ENCODE measurements at places on chromosomes 12 and 14.
A peak's percentile ranks its signal among the peaks of the same experiment; 100 is the strongest.

- peak overlapping the region; percentile 98 for H3K27ac ChIP-seq
- no peaks in the 10 kb centered on the region for H3K27me3 ChIP-seq
- H3K4me3 ChIP-seq: peak overlapping the region; percentile 58
- no peak for DNase-seq
- H3K4me1 ChIP-seq: peaks cover 79% of the 10 kb centered on the region
Observed at GRCh38 chr14:77032491-77032843, 4.0 kb upstream of the IRF2BPL start.

DNA sequence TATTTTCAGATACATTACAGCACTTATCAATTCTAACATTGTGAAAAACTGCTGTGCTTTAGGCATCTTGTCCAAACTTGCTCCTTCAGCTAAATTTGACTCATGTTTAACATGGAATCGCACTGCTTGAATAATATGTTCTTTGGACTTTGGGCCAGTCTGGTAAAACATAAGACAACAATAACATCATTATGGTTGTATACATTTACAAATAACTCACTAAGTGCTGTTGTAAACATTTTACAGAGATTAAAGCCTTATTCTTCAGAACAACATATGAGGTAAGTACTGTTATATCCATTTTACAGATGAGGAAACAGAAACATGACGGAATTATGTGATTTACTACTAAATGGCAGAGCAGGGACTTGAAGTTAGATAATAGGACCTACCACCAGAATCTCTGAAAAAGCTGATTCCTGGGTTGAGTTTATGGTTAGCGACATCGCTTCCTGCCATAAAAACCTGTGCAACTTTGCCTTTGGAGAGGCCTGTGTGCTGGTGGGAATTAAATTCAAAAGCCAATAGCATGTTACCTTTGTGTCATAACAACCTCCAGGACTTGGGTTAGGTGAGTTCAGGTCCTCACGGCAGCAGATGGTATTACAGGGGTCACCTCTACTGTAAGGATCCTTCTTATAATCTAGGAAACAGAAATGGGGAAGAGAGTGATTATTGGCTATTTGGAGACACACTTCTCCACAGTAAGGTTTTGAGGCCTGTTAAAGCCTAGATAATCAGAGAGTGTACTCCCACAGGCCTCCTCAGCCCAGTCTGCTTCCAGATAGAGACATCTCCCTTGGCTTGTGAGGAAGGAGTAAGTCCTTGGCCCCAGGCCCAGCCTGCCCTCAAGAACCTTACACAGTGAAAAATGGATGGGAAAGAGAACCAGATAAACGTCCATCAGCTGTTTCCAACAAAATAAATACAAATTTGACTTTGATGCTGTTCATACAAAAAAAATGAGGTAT, 61.8 kb downstream of the PLBD1 start:
- no peak for DNase-seq
- no peaks in the 10 kb centered on the region for H3K36me3 ChIP-seq
- H3K4me3 ChIP-seq: no peak overlapping the region
- no peak overlapping the region for H3K27ac ChIP-seq
- no peaks in the 10 kb centered on the region for H3K27me3 ChIP-seq
- no peaks in the 10 kb centered on the region for H3K4me1 ChIP-seq

DNA sequence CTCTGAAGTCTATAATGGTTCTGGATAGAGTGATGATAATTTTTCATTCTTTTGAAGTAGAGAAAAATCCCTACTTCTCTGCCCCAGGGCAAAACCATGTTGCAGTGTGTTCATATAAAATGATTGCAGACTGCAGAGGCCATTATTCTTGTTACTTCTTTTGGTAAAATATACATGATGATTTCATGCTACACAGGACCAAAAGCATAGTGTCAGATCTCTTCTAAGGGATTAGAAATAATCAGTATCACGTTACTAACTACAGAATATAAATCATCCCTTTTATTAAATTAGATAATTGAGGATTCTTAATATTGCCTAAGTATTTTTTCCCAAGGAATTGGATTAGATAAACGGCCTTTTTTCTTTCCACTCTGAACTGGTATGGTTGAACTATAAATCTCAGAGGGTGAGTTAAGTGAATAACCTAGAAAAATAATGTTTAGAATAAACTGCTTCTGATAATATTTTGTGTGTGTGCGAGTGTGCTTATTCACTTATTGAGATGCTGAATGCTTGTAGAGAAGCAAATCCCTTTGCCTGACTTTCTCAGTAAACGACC, 156.2 kb downstream of the EFCAB11 start:
- no peaks in the 10 kb centered on the region for H3K36me3 ChIP-seq
- no peak for DNase-seq
- peaks cover 4% of the 10 kb centered on the region for H3K4me1 ChIP-seq
- no peak overlapping the region for H3K27ac ChIP-seq
- no peaks in the 10 kb centered on the region for H3K27me3 ChIP-seq

- no peaks in the 10 kb centered on the region for H3K4me1 ChIP-seq
- H3K27ac ChIP-seq: no peak overlapping the region
- H3K27me3 ChIP-seq: no peaks in the 10 kb centered on the region
- no peak for DNase-seq
- H3K4me3 ChIP-seq: no peak overlapping the region
- H3K36me3 ChIP-seq: no peaks in the 10 kb centered on the region
Observed at GRCh38 chr12:32069071-32069470, 37.6 kb upstream of the BICD1 start.

DNA sequence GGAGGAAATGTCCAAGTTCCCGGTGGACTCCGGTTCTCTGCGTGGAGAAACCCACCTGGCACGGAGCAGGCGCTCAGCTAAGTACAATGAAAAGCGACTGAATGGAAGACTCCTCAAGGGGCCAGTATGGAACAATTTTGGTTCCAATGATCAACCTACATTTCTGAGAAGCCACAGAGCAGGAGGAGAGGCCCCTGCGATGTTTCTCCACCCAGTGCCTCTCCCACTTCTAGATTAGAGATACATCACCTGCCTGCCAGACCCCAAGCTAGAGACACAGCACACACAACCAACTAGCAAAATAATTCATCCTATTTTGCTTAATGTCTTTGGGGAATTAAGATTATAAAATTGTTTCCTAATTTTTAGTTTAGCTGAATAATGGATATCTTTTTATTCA, 38.8 kb downstream of the ATG14 start:
- H3K36me3 ChIP-seq: peaks cover 49% of the 10 kb centered on the region
- H3K27ac ChIP-seq: no peak overlapping the region
- no peaks in the 10 kb centered on the region for H3K27me3 ChIP-seq
- no peak overlapping the region for H3K4me3 ChIP-seq

GRCh38 chr14:95770777-95771176, 56.9 kb upstream of the TCL1A start:
- no peak overlapping the region for H3K4me3 ChIP-seq
- no peaks in the 10 kb centered on the region for H3K27me3 ChIP-seq
- no peaks in the 10 kb centered on the region for H3K36me3 ChIP-seq
- DNase-seq: no peak

DNA sequence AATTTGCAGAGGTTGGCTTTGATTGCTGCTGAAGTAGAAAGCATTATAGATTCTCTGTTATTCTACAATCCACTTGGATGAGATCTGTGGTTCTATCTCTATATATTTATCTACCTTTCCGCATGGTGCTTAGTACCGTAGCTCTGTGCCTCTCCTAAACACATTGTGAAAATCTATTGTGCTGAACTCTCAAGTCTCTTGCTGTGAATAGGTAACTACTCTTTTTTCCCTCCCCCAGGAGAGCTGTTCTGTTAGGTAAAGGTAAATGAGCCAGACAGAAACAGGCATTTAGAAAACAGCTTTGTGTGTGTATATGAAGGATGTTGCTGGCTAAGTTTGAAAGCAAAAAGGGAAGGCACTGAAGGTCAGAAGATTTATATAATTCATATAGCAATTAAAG, 112.6 kb downstream of the BRMS1L start:
- H3K27me3 ChIP-seq: no peaks in the 10 kb centered on the region
- H3K27ac ChIP-seq: no peak overlapping the region
- no peaks in the 10 kb centered on the region for H3K36me3 ChIP-seq
- no peak overlapping the region for H3K4me3 ChIP-seq
- DNase-seq: no peak

DNA sequence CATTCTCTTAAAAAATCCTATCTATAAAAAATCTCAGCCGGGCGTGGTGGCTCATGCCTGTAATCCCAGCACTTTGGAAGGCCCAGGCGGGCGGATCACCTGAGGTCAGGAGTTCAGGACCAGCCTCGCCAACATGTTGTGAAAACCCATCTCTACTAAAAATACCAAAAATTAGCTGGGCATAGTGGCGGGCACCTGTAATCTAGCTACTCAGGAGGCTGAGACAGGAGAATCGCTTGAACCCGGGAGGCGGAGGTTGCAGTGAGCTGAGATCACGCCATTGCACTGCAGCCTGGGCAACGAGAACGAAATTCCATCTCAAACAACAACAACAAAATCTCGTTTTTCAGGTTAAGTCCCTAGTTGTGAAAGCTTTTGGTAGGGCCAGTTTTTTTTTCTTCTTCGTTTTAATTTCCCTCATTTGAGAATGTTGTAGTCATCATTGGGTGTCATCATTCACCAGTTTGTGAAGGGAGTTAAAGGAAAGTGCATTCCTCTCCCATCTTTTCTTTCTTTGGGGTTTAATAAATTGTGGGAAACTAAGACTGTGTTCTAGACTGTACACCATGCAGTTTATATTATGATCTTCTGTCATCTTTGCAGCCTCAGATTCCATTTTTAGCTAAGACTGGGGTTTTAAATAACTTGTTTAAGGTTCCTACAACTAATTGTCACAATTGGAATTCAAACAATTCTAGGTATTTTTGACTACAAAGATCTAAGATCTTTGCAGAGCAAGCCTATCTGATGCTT, 23.9 kb downstream of the MDM2 start:
- no peaks in the 10 kb centered on the region for H3K4me1 ChIP-seq
- no peak for DNase-seq
- no peak overlapping the region for H3K4me3 ChIP-seq
- H3K27ac ChIP-seq: no peak overlapping the region

DNA sequence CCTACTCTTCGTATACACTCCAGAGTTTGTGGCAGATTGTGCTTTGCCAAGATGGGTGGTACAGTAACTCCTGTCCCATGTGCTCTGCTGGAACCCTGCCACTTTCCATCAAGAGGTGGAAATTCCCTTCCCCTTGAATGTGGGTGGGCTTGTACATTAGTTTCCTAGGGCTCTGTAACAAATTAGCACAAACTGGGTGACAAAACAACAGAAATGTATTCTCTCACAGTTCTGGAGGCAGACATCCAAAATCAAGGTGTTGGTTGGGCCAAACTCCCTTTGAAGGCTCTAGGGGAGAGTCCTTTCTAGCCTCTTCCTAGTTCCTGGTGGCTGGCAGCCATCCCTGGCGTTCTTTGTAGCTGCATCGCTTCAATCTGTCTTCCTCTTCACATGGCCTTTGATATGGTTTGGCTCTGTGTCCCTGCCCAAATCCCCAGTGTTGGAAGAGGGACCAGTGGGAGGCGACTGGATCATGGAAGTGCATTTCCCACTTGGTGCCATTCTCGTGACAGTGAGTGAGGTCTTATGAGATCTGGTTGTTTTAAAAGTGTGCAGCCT, 117.5 kb downstream of the VRK1 start:
- no peak for DNase-seq
- H3K4me3 ChIP-seq: no peak overlapping the region
- no peaks in the 10 kb centered on the region for H3K36me3 ChIP-seq
- no peak overlapping the region for H3K27ac ChIP-seq
- no peaks in the 10 kb centered on the region for H3K4me1 ChIP-seq
- H3K27me3 ChIP-seq: no peaks in the 10 kb centered on the region

DNA sequence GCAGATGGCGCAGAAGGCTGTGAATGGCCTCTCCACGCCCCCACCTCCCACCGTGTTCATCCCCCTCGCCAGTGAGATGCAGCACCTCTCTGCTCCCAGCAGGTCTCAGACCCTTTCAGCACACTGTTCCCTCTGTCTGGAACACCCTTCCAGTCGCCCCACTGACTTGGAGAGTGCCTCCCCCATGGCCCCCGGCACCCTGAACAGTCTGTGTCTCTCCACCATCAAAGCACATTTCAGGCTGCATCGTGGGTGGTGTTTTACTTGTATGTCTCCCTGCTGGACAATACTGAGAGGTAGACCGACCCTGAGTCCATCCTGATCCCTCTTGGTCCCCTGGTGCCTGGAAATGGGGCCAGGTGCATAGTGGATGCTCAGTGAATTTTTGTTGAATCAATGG, 34.9 kb downstream of the CACNA2D4 start:
- H3K4me3 ChIP-seq: no peak overlapping the region
- no peaks in the 10 kb centered on the region for H3K27me3 ChIP-seq
- no peaks in the 10 kb centered on the region for H3K36me3 ChIP-seq
- H3K27ac ChIP-seq: no peak overlapping the region
- peak; percentile 49 for DNase-seq

DNA sequence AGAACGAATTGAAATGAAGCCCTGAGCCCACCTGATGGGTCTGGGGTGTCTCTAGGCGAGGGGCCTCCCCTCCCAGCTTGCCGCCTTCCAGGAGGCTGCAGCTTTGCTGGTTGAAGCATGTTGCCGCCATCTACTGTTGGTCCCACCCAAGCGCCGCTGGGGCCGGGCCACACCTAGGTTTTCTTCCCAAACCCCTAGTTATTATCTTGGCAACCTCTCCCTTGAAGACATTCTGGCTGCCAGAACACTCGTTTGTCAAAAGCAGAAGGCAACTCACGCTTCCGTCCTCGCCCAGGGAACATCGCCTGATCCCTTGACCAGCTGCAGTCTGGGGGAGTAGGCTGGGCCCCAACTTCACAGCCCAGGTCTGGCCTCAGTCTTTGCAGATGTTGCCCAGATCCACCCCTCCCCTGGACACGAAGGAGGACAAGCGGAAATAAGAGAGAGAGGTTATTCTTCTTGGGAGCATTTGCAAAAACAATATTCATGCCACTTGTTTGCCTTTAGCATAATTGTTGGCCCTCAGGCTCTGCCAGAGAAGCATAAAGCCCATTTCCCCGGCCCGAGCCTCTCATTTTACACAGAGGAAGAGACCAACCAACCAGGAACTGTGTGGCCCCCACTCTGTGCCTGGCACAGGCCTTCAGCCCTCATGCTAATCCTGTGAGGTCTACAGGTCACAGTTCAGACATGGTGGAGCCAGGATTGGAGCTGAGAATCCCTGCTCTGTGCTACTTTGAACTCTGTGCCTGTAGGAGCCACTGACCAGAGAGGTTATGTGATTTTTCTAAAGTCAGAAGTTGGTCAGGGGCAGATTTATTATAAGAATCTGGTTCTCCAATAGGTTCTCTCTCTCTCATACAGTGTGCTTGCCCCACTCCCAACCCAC, 6.8 kb downstream of the EMP1 start:
- H3K27me3 ChIP-seq: no peaks in the 10 kb centered on the region
- H3K36me3 ChIP-seq: no peaks in the 10 kb centered on the region
- peaks cover 94% of the 10 kb centered on the region for H3K4me1 ChIP-seq
- peak overlapping the region; percentile 68 for H3K27ac ChIP-seq
- no peak for DNase-seq

- no peaks in the 10 kb centered on the region for H3K27me3 ChIP-seq
- peaks cover 63% of the 10 kb centered on the region for H3K4me1 ChIP-seq
- DNase-seq: no peak
Observed at GRCh38 chr14:89365061-89365801, 51.8 kb downstream of the FOXN3 start.

DNA sequence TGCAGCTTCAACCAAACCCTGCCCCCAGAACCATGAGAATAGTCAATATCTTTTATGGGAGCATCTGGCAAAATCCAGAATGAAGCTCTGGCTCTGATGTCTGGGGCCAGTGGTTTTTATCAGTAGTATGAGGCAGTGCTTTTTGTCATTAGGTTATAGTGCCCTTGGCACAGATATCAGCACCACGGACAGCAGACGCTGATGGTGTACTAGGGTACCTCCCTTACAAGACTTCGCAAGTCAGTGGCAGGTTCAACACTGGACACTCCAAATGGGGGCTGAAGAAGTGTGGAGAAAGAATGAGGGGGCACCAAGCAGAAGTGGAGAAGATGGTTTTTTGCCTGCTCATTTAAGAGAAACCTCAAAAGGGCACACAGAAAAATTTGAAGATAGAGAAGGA, 68.2 kb upstream of the E2F7 start:
- no peaks in the 10 kb centered on the region for H3K36me3 ChIP-seq
- no peak for DNase-seq
- no peak overlapping the region for H3K27ac ChIP-seq

All from vagina (tissue), 2 donors.